ENCODE measurements at places on chromosomes 2 and 18. TPM values are rescaled to one million over a fixed set of nuclear protein-coding genes. Genes with fewer than 3 reads are reported as not detected.

Gene GPR39
- polyA plus RNA-seq: 3.6 TPM

DNA sequence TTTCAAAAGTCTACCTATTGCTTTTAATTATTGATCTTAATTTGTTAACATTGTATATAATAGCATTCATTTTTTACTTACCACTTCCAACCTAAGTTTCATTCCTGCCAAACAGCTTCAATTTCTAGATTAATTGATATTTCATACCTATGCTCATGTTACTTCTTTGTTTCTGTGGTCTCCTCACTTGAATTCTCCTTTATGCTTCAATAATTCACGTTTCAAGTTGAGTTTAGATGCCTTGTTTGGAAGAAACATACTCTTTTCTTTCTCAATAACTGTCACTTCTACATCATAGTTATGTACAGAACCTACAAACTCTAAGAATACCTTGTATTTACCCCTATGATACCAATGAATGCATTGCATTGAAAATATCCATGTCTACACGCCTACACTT lies 862.2 kb upstream of the LRATD1 start:
- no peak for DNase-seq

GRCh38 chr2:226208726-226209125 lies 590.9 kb downstream of the IRS1 start:
- no peak for DNase-seq

DNA sequence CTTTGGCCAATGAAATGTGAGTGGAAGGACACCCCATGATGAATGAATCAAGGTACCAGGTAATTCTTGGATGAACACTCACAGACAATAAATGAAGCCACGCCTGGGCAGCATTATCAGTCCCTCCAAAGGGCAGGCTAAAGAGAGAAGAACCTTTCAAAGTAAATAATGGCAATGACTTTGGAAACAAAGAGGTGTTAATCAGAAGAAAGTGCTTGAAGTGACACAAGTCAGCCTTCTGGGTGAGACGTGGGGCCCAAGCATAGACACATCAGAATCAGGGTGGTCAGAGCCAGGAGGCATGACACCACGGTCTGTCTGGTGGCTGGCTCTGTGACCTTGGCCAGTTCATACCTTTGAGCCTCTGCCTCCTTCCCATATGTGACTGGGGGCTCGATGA lies 103.3 kb downstream of the POLR1A start:
- DNase-seq: no peak
